ENCODE measurements at places on chromosomes 7 and 10.

- no peak for DNase-seq
These were observed 66.3 kb downstream of the KMT2C start for GRCh38 chr7:152369518-152369917.

GRCh38 chr10:59708816-59709394, 745 bp downstream of the SLC16A9 start:
- DNase-seq, result no peak

GRCh38 chr10:119221666-119222065, 14.3 kb downstream of the GRK5 start:
- DNase-seq, result no peak

DNA sequence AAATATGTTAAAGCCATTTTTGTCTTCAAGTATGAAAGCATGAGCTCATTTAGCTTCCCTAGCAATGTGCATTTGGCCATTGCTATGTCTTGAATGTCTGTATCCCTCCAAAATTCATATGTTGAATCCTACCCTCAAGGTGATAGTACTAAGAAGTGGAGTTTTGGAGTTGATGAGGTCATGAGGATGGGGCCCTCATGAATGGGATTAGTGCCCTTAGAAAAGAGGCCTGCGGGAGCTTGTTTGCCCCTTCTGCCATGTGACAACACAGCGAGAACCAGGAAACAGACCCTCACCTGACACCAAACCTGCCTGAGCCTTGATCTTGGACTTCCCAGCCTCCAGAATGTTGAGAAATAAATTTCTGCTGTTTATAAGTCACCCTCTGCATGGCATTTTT, 61.3 kb upstream of the UCN3 start:
- no peak for DNase-seq

DNA sequence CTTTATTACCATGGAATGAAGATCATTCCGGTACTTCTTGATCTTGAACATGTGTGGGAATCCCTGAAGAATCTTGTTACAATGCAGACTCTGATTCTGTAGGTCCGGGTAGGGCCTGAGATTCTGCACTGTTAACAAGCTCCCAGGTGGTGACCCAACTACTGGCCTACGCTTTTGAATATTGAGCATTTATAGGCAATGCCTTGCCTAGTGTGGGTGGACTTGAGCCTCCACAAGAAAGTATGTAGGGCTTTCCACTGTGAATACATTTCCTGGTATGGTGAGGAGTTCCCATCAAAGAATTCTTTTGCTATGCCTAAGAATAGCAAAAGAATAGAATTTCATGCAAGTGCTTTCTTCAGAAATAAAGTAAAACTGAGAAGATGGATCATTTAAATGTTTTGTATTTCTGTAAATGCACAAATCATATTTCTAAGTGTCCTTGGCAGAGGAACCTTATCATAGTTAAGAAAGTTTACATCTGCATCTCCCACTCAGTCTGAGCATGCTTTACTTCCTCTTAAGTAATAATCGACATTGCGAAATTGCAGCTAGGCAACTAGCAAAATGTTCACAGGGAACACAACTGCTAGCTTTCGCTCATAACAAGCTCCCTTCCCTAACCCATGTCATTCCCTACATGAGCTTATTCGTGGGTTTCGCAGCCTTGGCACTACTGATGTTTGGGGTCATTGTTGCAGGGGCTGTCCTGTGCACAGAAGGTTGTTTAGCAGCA, 71.4 kb downstream of the AHR start:
- peak; percentile 31 for DNase-seq

GRCh38 chr10:10196701-10197100, 821.0 kb upstream of the CELF2 start:
- no peak for DNase-seq

DNA sequence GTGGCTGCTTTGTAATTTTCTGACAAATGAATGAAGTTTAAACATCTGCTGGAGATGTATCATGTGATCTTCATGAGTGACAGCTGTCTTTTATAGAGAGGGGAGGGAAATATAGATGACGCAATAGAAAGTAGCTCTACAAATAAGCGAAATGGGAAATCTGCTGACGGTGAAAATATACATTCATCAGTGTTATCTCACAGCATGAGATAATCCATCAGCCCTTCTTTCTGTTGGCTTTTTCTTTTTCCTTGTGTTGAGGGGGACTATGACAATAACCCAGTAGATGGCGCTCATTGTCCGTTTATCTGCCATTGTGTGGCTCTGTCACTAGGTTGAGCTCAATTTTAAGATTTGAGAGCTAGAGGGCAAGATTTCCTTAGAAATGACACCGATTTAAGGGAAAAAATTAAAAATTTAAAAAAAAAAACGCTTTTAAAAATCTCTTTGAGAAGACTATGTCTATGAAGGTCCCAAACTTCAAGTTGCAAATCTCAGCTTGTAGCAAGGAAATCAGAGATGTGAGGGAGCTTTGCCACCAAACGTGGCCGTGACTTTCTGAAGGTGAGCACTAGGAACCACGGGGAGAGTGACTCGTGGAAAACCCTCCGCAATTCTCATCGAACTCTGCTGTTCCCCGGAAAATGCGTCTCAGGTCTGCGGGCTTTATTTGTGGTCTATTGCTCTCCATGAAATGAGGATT, 114.6 kb upstream of the SFMBT2 start:
- DNase-seq, result peak; percentile 88

GRCh38 chr7:7719236-7719635, 829 bp upstream of the RPA3 start:
- no peak for DNase-seq

GRCh38 chr10:72267381-72267780, 6.3 kb upstream of the DDIT4 start:
- DNase-seq, result no peak

- DNase-seq, result no peak
These were observed 91.3 kb downstream of the PCGF5 start for GRCh38 chr10:91311601-91312381.

- no peak for DNase-seq
These were observed 60.1 kb upstream of the FHIP2A start for GRCh38 chr10:114761205-114762193.

DNA sequence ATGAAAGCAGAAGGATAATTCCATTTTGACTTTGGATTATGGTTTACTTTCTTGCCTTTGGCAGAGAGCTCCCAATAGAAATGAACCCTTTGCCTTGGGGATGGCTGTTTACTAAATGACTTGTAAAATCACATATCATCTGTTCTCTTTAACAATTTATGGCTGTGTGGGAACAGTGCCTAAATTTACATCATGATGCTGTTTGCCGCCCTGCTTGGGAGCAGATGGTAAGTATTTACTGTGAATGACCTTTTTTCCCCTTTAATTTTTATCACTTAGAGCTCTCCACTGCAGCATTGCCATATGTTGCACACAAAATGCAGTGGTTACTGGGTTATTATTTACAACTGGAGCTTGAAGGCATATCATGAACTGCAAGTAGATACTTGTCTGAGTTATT, 13.4 kb downstream of the HEPACAM2 start:
- DNase-seq, result no peak

DNA sequence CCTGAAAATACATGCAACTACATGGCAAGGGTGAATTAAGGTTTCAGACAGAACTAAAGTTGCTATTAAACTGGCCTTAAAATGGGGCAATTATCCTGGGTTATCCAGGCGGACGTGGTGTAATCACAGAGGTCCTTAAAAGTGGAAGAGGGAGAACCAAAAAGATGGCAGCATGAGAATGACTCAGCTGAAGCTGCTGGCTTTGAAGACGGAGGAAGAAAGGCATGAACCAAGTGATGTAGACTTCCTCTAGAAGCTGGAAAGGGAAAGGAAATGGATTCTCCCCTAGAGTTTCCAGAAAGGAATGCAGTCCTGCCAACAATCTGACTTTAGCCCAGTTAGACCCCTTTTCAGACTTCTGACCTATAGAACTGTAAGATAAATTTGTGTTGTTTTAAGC, 27.0 kb upstream of the UBN2 start:
- DNase-seq, result no peak

DNA sequence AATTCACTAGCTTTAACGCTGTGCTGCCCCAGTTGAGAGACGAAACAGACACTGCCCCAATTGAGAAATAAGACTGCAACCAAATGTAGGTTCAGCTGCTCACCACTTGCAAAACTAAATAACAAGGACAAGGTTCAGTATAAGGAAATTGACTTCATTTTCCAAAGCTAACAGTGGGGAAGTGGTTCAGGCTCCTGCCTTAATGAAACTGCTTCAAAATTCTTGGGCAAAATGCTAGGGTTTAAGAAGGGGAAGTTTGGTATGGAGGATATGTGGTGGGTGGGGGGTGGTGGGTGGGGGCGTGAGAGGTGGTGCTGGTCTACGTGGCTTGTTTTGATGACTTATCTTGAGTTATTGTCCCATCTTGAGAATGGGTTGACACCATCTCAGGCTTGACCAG, 21.8 kb downstream of the MRPL32 start:
- DNase-seq, result no peak

DNA sequence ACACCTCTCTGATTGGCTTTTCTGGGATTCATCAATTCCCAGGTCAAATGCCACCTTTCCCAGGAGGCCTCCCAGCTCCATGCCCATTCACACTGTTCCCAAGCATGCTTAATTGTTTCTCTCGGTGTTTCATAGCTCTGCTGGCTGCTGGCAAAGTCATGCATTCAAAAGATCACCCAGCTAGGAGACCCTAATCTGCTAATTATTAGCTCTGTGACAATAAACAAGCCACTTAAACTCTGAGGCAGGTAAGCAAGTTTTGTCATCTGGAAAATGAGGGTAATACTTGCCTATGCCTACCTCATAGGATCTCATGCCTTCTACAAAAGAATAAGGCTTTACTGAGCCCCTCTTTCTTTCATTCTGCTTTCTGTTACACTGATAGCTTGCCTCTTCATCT, 828 bp upstream of the KEL start:
- no peak for DNase-seq

DNA sequence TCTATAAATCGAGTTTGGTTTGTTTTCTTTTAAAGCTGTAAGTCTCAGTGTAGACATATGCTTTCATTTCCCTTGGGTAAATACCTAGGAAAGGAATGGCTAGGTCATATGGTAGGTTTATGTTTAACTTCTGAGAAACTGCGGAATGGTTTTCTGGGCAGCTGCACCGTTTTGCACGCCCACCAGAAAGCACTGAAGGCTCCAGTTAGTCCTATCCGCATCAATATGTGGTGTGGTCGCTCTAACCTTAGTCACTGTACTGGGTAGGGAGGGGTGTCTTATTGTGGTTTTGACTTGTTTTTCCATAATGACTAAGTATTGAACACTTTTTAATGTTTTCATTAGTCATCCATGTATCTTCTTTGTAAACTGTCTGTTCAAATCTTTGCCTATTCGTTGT, 279.5 kb upstream of the AKR1E2 start:
- DNase-seq, result no peak

DNA sequence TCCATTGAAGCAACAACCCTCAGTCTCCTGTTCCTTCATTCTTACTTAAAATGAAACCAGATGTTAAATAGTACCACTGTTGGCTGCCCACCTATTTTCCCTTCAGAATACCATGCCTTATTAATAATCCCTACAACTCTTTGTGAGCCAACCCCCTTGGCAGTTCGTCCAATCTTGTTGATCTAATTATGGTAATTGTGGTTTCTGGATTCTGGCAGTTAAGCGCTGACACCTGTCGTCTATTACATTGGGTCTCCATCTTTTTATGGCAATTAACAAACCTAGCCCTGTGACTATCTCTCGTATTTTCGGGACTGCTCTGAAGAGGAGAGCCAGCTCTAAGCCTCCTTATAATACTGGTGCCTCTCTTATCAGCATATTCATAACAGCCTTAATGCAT, 432.0 kb downstream of the ATRNL1 start:
- no peak for DNase-seq

DNA sequence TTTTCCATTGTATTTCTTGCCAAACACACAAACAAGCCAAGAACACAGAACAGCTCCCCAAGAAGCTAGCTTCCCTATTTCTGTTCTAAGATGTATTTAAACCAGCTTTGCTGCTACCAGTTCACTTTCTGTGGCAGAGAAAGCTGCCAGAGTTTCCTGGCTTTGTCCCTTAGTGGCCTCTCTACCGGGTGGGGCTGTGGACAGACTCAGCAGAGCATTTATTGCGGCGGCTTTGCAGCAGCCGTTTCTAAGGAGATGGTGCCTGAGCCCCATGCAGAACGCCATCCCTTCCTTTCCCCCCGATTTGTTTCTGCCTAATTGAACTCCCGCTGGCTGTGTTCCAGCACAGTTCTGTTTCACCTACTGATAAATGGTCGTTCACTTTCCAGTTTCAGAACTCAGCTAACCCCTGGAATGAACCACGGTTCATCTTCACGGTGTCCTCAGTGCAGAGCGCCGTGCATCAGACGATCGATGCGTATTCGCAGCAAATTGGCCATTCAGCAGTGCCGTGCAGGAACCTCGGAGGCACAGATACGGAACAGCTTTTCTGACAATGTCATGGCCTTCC, 33.8 kb upstream of the SFMBT2 start:
- DNase-seq, result peak; percentile 72

DNA sequence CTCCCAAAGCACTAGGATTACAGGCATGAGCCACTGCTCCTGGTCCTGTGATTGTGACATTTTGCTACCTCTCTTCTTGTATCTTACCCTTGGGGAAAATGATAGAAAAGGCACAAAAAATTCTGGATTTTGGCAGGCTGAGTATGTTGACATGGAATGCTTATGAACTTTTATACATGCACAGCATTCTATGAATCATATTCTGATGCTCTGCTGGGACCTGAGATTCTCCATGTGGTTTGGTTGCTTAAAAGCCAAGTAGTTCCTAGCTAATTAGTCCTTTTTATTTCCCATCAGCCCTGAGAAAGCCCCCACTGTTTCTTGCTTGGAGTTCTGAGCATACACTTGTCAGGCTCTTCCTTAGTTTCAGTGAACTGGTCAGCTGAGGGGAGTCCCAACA, 8.3 kb upstream of the KAZALD1 start:
- DNase-seq, result no peak

GRCh38 chr7:92158660-92159575, 20.0 kb downstream of the LRRD1 start:
- DNase-seq, result no peak

- no peak for DNase-seq
These were observed 23.7 kb upstream of the CDH23 start for GRCh38 chr10:71372882-71373495.

DNA sequence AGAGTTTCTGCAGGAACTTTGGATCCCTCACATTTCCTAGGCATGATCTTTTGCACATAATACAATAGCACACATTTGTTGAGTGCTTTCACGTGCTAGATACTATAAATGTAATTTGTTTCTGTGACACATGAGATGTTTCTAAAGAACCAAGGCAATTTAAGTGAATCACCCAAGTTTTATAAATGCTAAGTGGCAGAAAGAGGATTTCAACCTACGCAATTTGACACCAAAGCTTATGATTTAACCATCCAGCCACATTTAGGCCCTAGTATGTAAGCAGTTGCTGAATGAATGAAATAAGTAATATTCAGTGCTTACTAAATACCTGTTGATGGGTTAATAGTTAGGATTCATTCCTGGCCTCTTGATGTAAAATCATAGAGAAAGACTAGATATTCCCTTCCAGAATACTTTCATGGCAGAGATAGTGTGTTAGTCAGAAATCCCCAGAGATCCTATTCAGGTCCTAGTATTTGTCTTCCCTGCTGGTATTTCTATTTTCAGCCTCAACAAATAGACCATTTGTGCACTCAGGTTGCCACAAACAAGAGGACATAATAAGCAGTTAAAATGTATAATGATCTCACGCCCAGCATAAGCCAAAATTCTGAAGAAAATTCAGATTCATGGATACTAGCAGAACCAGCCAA, 572.6 kb downstream of the IPMK start:
- no peak for DNase-seq

GRCh38 chr10:28177944-28178637, 124.8 kb downstream of the MPP7 start:
- DNase-seq, result no peak
